ENCODE measurements at places on chromosomes 2 and 18.

GRCh38 chr2:187679454-187679853 lies 125.2 kb upstream of the TFPI start:
- no peak for DNase-seq

GRCh38 chr2:111946294-111947114 lies 48.1 kb downstream of the MERTK start:
- DNase-seq = no peak

DNA sequence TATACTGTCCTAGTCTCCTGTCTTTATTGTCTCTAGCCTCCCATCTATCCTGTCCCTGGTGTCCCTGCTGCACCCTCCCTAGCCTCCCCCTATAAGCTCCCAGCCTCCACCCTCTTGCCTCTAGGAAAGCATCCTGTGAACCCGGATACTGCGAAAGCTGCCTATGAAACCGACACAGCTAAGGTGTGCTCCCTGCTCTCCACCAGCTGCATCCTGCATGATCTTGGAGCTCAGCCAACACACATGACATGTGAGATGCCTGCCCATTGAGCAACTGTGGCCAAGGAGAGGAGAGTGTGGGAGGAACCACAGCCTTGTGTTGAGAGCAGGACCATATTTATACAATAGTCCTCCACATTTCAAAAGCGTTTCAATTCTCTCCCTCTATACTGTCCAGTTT lies 187.1 kb downstream of the ZBTB7C start:
- DNase-seq = no peak

GRCh38 chr2:30276455-30276911 lies 45.1 kb downstream of the LBH start:
- DNase-seq = no peak

DNA sequence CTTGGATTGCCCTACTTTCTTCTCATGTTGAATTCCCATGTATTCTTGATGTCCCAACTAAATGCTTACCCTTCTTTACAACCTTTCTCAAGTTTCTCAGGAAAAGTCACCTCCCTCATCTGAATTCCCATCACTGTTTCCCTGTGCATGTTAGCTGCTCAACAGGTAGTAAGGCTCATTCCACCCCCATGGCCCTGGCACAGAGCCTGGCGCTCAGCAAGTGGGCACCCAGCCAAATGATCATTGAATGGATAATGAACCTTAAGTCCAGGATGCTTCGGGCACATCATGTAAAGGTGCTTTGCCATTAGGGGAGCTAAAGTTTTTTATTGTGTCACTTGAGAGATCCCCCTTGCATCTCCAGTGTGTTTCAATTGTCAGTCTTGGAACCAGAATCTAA lies 124.0 kb downstream of the PKP4 start:
- DNase-seq = no peak

- DNase-seq = no peak
Measured at GRCh38 chr2:222504191-222504590, 79.8 kb downstream of the SGPP2 start.

DNA sequence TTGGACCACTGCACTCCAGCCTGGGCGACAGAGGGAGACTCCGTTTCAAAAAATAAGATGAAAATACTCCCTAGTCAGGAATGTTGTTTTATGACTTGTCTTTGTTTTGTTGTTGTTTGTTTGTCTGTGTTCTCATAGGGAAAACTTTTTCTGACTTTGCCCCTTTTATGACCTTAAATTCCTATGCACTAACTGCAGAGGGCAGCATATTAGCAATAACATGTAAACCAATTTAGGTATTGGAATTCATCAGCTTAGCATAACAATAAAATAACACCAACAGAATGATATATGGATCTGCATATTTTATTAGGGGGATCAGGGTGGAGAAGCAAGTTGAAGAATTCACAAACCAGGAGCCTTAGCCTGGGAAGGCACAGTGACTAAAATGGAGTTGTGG lies 631.5 kb downstream of the SUCLG1 start:
- no peak for DNase-seq

GRCh38 chr2:162581959-162582798 lies 238.2 kb downstream of the GCA start:
- DNase-seq = no peak

DNA sequence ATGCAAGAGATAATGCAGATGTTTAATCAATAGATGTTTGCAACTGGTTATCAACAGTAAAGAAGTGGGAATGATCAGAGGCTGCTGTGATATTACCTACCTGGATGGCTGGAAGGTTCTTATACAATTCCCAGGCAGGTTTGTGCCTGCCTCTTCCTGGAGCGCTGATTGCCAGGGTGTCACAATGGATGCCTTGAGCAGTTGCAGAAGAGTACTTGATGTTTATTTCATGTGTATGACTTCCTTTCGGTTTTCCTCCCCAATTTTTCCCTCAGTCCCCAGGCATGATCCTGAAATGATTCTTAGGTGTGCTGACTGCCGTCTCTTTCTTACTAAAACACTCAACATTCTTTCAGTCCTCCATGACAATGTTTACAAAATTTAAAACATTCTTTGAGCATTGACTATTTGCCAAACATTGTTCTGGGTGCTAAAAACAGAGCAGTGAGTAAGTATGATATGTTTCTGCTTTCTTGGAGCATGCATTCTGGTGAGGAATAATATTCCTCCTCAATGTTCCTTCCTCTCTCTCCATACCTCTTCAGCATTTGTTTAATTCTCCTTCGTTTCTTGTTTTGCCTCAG lies 416.6 kb upstream of the TRIB2 start:
- DNase-seq = no peak

GRCh38 chr18:48325115-48325665 lies 84.0 kb downstream of the ZBTB7C start:
- no peak for DNase-seq

DNA sequence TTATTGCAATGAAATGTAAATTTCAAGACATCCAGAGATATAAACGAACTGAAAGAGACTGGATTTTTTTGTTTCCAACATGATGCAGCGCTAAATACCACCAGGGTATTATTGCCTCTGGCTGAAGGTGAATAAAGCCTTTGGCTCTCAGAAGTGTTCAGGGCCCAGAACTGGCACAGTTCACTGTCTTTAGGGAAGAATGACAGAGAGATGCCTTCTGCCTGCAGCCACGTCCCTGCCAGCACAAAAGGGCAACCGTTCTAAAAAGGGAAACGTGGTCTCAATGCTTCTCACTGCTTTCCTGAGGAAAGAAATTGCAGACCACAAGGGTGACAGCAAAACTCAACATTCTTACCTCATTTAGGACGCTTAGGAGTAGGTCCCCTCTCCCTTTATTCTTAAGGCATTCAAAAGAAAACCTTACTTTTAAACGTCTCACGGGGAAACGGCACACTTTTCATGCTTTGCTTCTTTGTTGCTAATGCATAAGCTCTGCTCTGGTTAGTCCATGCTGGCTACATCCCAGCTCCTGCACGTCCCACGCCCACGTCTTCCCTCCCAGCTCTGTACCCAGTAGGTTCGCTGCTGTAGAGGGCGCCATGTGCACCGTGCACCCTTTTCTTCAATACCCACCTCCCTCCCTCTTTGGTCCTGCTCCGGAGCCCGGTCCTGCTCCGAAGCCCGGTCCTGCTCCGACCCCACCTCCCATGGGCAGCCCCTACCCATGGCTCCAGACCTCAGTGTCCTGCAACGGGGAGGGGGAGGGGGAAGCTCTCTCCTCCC lies 171.0 kb downstream of the HRH4 start:
- DNase-seq = no peak

GRCh38 chr18:50644807-50645206 lies 84.9 kb downstream of the MAPK4 start:
- DNase-seq = no peak

GRCh38 chr2:135208016-135208415 lies 155.9 kb downstream of the RAB3GAP1 start:
- no peak for DNase-seq

GRCh38 chr2:46269001-46269400 lies 28.2 kb upstream of the EPAS1 start:
- DNase-seq = no peak

- no peak for DNase-seq
Measured at GRCh38 chr2:134268265-134268664, 14.4 kb downstream of the MGAT5 start.

GRCh38 chr18:29653671-29654215 lies 1388.8 kb downstream of the DSC3 start:
- no peak for DNase-seq

- DNase-seq = no peak
Measured at GRCh38 chr2:74984947-74985637, 26.6 kb downstream of the POLE4 start.

GRCh38 chr2:20667151-20667530 lies 197 bp downstream of the GDF7 start:
- no peak for DNase-seq

- DNase-seq = no peak
Measured at GRCh38 chr2:10432311-10433181, 15.6 kb downstream of the ODC1 start.

DNA sequence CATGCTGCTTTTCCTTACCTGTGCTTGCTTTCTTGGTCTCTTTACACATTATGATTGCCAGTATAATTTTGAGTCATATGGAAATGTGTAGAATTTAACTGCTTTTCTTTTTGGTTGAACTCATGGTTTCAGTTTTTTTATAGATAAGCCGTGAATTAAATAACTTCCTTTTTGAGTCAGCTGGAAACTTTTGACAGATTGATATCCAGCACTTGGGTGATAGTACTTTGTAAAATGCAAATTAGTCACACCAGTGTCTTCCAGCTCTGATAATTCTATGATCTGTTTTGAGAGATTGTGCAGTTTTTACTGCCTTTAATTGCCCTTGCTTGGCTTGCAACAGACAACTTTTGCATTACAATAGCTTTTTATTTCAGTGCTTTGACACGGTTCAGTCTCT lies 86.4 kb downstream of the NCOA1 start:
- DNase-seq = no peak

- DNase-seq = no peak
Measured at GRCh38 chr2:213281156-213281555, 3.1 kb upstream of the SPAG16 start.

GRCh38 chr2:236874866-236875481 lies 210.7 kb upstream of the COPS8 start:
- no peak for DNase-seq

- DNase-seq = no peak
Measured at GRCh38 chr2:240163844-240164574, 23.6 kb upstream of the OTOS start.

DNA sequence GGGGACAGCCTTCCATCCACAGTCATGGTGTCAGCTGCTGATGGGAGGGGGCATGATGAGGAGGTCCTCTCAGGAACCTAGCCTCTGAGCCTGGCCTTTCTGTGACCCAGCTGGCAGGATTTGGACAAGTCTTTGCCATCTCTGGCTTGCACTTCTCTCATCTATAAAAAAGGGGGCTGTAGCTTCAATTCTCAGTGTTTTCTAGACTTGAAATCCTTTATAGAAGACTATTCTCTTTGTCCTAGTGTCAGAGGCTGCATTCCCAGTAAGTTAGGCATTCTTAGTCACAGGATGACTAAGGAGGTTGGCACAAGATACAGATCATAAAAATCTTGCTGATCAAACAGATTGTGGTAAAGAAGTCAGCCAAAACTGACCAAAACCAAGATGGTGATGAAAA lies 958.5 kb downstream of the CNTNAP5 start:
- DNase-seq = no peak

DNA sequence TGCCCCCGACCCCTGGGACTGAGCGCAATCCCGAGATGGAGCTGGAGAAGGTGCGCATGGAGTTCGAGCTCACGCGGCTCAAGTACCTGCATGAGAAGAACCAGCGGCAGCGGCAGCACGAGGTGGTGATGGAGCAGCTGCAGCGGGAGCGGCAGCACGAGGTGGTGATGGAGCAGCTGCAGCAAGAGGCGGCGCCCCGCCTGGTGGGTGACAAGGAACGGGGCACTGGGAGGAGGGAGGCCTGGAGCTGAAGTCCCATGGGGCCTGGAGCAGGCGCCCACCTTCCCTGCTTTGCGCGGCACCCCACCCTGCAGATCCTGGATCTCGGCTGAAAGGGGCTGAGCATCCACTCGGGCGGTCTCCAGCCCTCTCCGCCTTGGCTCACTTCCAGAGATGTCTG lies 1.2 kb downstream of the TMEM247 start:
- no peak for DNase-seq

DNA sequence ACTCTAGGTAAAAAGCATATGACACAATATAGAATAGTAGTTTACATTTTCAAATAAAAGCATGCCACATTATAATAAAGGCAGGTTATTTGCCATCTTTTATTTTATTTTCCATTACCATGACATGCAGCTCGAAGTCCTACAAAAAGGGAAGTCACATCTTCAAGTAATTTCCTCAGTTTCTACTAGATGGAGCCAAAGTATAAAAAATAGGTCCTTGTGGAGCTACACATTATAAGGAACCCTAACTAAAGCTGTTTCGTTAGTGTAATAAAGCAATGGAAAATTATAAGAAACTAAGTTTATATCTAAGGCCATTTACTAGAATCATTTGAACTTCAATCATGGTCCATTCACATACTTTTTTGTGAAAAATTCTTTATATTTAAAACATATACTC lies 674.5 kb downstream of the KCNJ3 start:
- DNase-seq = no peak

- DNase-seq = no peak
Measured at GRCh38 chr2:215931256-215931903, 82.0 kb downstream of the MREG start.

- DNase-seq = no peak
Measured at GRCh38 chr2:157466764-157467163, 22.9 kb upstream of the CYTIP start.

DNA sequence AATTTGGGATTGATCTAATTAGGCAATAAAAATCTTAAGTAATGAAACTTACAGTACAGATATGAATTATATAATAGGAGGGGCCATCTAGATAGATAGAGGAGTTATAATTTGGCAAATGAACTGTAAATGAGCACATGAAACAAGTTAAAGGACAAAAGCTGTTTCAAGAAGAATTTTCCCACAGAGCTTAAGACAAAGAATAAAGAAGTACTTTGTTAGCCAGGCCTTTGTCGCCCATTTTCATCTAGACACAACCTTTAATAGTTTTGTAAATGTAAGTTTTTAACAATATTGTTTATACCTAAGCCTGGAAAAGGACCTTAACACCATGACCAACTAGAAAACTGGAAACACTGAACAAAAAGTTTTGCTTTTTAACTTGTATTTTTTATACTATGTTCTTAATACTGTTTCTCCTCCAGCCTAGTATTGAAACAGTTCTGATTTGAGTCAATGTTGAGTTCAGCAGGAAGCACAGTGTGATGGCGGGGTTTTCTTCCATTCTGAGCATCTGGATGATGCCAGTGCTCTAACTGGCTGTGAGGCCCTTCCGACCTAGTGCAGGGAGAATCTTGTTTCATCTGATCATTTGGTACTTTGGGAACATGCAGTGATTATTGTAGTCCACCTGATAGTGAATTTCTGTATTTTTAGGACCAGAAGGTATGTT lies 37.6 kb downstream of the FARP2 start:
- no peak for DNase-seq
